ENCODE measurements at places on chromosomes 5 and 9.
A peak's percentile ranks its signal among the peaks of the same experiment; 100 is the strongest.

- no peak for DNase-seq
These were observed 735 bp downstream of the ECPAS start for GRCh38 chr9:111483439-111483857.

- no peak for DNase-seq
These were observed 25.2 kb downstream of the SKP2 start for GRCh38 chr5:36177154-36177553.

DNA sequence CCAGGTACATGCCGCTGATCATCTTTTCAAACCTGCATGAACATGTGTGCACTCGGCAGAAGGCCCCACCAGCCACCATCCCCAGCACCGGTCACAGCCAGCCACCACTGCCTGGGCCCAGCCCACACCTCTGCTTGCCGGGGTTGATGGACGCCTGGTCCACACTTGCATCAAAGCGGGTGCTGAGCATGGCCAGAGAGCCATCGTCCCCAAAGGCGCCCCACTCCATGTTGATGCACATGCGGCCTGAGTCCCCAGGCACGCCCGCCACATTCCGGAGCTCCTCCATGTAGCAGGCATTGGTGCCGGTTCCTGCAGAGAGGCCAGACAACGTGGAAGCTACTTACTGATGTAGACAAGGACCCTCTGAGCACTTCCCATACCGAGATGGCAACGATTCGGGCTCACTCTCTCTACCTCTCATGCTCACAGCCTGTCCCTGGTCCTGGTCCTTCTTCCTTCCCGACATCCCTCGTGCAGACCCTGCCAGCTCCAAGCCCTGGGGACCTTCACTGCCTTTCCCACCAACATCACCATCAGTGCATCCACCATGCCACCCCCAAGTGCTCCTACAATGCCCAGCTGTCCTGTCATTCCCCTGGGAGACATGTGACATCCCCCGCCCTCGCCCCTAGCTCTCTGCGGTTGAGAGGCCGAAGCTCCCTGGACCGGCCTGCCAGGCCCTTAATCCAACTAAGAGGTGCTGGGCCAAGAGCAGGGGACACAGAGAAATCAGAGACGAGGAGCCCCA lies 17.2 kb downstream of the HK3 start:
- no peak for DNase-seq

GRCh38 chr9:13513286-13513685 lies 233.8 kb upstream of the MPDZ start:
- DNase-seq, result no peak

- no peak for DNase-seq
These were observed 18.3 kb upstream of the TERT start for GRCh38 chr5:1312993-1313833.

- no peak for DNase-seq
These were observed 950 bp downstream of the RGMB start for GRCh38 chr5:98774192-98775033.

- DNase-seq, result no peak
These were observed 98.8 kb upstream of the NR4A3 start for GRCh38 chr9:99722877-99723276.

GRCh38 chr5:144390133-144390532 lies 219.5 kb downstream of the KCTD16 start:
- DNase-seq, result no peak

DNA sequence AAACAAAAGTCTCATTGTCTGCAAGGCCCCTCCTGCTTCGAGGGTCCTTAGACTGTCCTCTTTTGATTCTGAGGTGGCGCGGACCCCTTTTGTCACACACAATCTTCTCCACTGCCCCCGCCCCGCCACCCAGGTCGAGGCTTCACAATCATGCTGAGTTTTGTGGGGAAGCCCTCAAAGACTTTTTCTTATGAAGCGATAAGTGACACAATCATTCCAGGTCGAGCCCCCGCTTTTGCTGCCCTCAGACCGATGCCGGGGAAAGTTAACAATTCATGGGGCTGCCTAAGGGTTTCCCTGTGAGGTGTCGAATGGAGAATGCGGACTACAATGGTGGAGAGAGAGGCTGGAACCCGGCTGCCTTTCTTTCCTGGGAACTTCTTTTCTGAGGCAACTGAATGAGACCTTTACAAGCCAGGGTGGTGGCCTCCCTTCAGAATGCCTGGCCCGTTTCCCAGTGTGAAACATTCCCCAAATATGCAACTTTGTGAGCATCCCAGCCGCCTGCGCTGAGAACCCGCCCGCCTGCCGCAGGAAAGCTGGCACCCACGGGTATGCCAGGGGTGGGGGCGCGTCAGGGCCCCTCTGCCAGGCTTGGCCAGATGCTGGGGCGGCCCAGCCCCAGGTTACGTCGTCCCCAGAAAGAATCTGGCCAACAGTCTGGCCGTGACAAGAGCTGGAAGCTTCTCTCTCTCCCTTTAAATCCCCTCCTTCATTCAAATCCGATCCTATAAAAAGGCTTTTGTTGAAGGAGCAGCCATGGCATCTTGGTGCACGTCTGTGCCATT lies 71.9 kb downstream of the MAP1B start:
- no peak for DNase-seq

GRCh38 chr5:111313017-111313724 lies 89.0 kb downstream of the CAMK4 start:
- no peak for DNase-seq

- no peak for DNase-seq
These were observed 261.2 kb downstream of the ANXA1 start for GRCh38 chr9:73412874-73413273.

GRCh38 chr9:136160381-136160841 lies 41.7 kb upstream of the TMEM250 start:
- DNase-seq, result no peak

DNA sequence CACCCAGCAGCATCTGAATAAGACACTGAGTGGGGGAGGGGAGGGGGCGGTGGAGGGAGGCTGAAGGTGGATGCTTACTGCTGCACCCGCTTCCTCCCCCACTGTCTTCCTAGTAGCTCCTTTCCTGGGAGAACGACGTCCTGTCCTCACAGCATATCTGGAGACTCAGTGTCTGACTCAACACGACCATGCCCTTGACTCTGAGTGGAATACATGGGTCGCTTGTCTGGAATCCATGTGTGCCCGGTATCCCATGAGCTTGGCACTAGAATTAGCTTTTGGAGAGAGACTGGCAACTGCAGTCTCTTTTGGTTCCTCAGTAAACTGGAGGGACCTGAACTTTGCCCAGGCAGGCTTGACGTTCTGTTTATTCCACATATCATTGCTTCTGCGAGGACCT lies 125.4 kb upstream of the FAM120A start:
- DNase-seq, result no peak

DNA sequence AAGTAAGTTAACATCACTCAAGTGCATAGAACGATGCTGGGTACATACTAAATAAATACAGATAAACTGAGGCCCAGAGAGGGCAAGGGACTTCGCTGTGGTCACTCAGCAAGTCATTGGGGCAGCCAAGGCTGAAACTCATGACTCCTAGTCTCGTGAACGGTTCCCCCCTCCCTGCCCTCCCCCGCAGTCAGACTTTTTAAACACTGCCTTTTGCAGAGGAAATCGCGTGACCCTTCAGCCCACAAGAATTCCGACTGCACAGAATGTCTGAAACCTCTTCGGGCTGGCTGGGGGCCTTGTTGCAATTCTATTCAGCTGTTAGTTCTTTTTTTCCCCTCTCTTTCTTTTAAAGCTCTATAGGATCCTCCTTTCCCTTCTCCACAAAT lies 28.1 kb downstream of the NEK6 start:
- DNase-seq, result peak; percentile 86

DNA sequence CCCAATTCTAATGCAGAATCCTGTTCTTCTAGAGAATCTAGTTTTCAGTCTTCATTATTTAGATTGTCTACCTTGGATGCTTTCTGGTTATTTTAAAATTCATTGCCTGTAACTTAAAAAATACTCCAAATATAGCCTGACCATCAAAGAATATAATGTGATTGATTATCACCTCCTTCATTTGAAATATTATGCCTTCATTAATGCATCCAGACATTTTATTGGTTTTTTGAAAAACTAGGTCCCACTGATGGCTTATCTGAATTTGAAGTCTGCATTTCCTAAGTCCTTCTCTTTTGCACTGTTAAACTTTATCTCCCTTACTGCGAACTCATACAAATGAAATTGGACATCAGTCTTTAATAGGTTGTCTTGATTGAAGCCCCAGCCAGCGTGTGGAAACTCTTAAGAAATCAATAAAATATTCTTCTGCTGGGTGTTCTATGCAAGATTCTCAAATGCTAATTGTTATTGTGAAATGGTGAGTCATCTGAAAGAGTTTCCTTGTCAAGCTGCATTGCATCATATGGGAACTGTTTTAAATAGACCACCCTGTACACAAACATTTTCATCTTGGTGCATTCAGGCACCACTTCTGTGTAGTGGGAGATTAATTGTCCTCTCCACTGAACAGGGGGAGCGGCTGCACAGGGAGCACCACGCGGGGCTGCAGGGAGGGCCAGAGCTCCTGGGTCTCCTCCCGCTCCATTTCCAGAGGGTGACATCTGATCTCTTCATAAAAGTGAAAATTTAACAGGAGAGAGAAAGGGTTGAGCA lies 92.3 kb upstream of the FANCC start:
- peak; percentile 70 for DNase-seq

DNA sequence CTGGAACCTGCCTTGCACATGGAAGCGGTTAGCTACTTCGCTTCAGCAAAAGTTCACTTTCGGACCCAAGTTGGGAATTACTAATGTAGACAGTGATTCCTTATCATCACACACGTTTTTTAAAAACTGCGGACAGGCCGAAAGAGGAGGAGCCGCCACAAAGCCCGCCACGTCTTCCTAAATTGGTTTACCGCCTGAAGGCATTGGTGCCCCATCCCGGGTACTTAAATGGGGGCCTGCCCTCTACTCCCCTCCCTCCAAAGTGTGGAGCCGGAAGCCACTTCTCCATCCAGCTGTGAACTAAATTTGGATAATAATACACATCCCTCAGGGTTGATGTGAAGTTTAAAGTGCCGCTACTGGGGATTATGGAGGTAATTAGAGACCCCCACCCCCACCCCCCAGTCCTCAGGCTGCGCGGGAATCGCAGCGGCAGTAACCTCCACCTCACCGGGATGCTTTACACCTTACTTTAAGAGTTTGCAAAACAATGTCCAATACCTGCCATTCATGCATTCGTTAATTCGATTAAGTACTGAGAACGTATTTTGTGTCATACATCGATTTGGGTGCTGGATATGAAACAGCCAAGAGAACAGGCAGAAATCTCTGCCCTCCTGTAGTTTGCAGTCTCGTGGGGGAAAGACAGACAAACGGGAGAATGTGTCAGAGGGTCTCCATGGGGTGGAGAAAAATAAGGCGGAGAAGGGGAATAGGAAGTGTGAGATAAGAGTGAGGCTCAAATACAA lies 937 bp upstream of the MACROH2A1 start:
- no peak for DNase-seq

GRCh38 chr5:32098291-32098690 lies 75.8 kb downstream of the GOLPH3 start:
- no peak for DNase-seq

Data from kidney epithelial cell (primary cell).